ENCODE measurements at places on chromosomes 3 and 15. TPM values are rescaled to one million over a fixed set of nuclear protein-coding genes. Genes with fewer than 3 reads are reported as not detected.
A peak's percentile ranks its signal among the peaks of the same experiment; 100 is the strongest.

PRR20G gene
- total RNA-seq = not detected

TMEM42 gene
- total RNA-seq = 17.7 TPM

GP9 gene
- not detected for total RNA-seq

KBTBD12 gene
- 1.4 TPM for total RNA-seq

VGLL3 gene
- total RNA-seq = 4.2 TPM

DNA sequence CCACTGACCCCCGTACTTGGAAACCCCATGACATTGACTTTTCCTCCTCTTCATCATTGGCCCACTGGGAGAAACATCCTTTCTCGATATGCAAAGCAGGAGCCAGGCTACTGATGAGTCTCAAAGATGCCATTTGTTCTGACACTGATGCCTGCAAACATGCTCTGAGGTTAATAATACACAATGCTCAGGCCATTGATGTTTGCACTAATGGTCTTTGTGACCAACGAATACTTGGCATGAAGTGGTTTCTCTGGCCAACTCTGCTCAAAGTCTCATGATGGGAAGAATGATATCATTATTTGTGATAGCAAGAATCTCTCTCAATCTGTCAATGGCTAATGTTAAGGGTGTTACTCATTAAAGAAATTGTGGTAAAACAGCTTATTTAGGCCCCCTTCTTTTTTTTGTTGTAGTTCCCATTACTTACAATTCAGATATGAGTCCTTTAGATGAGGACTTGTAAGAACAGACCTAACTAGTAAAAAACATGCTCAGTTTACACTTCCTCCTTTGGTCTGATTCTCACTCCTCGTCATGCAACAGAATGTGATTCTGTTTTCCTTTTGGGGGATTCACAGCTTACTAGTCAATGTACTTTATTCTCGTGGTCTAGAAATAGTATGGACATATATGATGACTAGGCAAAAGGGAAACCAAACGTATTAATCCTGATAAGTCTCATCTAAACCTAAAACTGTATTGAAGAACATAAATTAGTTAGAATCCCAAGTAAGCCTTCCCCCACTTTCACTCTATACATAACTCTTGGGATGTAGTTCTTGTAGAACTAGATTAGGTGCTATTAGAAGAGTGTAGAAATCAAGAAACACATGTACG lies 488.8 kb upstream of the DPPA4 start:
- H3K36me3 ChIP-seq = no peaks in the 10 kb centered on the region
- H3K27me3 ChIP-seq = no peaks in the 10 kb centered on the region
- H3K27ac ChIP-seq = no peak overlapping the region
- no peaks in the 10 kb centered on the region for H3K4me1 ChIP-seq

DNA sequence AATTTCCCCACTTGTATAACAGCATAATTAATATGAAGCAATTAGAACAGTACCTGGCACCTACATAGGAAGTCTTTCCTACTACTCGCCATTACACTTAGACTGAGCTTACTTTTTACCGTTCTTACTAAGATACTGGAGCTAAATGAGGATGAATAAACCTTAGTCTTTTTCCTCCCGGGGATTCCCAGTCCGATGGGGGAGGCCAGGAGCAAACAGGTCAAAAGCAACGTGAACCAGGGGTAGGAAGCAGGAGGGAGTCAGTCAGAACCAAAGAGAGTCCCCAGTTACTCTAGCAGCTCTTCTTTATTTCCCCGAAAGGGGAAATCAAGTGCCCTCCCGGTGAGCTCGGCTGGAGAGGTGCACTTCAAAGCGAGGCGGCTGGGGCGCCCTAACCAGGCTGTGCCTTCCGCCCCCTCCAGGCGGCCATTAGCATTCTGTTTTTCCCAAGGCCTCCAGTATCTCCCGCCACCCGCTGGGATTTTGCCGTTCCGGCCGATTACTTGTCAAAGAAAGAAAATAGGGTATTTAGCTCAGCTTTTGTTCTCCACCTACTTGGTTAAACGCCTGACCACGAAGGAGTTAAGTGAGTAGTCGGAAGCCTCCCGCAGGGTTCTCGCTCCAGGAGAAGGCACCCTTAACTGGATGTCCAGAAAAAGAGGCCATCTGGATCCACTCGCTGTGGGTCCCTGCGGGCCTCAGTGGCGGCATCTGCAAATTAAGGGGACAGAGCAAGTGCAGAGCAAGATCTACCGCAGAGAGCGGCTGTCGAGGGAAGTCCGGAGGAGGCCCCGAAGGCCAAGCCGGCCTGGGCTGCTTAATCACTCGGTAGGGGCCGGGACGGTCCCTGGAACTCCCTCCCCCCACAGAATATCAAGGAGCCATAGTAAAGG lies 6.3 kb upstream of the EOMES start:
- no peaks in the 10 kb centered on the region for H3K36me3 ChIP-seq
- no peak for DNase-seq
- H3K27ac ChIP-seq = no peak overlapping the region
- no peaks in the 10 kb centered on the region for H3K4me1 ChIP-seq
- H3K27me3 ChIP-seq = peaks cover 86% of the 10 kb centered on the region
- peak overlapping the region; percentile 17 for H3K4me3 ChIP-seq

DNA sequence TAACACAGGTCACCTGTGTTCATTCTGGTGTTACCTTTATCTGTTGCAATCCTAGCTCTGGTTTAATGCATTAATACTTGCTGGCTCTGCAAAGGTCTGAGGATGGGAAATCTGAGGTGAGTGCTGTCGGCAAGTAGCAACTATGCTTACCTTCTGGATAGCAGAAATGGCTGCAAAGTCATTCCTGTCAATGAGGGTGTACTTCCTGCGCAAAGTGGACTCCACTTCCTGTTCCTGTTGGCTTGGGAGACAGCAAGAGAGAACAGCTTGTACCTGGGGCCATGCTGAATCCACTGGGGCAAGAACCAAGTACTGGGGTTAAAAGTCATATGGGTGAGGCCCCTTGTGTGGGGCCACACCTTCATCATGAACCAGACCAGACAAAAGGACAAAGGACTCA lies 37.3 kb downstream of the KIF9 start:
- DNase-seq = no peak
- H3K4me1 ChIP-seq = peaks cover 8% of the 10 kb centered on the region
- no peak overlapping the region for H3K27ac ChIP-seq

DNA sequence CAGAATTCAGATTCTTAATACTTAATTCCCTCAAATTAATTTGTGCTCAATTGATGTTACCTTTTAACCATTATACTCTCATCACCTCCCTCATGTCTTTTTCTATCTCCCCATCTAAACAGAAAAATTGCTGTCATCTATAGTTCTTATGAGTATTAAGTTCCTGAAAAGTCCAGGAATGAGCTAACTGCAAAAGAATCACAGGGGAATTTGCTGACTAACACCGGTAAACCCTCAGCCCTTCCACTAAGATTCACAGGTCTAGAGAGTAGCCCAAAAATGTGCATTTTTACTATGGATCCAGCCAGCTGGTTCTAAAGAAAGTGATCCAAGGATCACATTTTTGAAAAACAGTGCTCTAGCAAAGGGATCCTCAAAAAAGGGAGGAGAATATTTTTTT lies 67.0 kb downstream of the SETD2 start:
- H3K4me3 ChIP-seq = no peak overlapping the region
- peaks cover 1% of the 10 kb centered on the region for H3K4me1 ChIP-seq
- peaks cover 2% of the 10 kb centered on the region for H3K36me3 ChIP-seq
- H3K27me3 ChIP-seq = no peaks in the 10 kb centered on the region
- no peak overlapping the region for H3K27ac ChIP-seq
- no peak for DNase-seq

GRCh38 chr3:121529308-121529707 lies 16.5 kb downstream of the POLQ start:
- DNase-seq = no peak
- H3K27ac ChIP-seq = no peak overlapping the region
- no peaks in the 10 kb centered on the region for H3K27me3 ChIP-seq
- no peaks in the 10 kb centered on the region for H3K36me3 ChIP-seq
- no peaks in the 10 kb centered on the region for H3K4me1 ChIP-seq

DNA sequence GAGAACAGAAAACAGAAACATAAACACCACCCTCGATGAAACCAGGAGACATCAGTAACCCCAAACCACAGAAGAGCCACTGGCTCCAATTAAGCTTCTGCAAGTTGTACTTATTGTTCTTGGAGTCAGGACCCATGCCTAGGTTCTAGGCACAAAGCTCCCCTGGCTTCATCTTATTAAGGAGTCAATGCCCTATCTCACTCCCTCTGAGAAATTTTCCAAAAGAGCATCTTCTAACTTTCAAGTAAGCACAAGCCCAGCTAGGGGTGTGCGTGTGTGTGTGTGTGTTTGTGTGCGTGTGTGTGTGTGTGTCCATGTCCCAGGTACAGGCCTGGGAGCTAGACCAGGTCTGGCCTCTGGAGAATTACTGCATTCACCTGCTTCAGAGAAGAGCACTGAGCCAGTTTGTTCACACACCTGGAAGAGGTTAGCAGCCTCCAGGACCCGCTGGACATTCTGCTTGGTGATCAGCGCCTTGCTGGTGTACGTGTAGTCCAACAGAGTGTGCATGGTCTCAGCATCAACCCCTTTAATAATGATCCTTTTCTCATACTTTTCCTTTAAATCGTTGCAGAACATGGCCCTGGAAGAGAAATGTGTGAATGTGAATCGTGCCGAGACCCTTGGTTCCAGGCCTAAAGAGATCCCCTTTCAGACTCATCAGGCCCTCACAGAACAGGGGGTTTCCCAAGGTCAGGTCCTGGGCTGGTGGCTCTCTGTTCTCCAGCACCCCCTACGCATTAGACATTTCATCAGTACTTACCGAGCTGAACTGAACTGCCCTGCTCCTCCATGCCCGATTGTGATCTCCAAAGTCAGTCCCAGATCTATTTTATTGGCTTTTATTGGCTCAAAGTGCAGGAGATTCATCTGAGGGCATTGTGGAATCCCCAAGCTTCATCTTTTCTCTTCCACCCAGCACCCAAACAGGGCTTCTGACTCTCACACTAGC lies 27.8 kb downstream of the KLHL6 start:
- H3K4me3 ChIP-seq = no peak overlapping the region
- DNase-seq = no peak
- H3K27ac ChIP-seq = no peak overlapping the region
- no peaks in the 10 kb centered on the region for H3K27me3 ChIP-seq
- H3K4me1 ChIP-seq = no peaks in the 10 kb centered on the region

DNA sequence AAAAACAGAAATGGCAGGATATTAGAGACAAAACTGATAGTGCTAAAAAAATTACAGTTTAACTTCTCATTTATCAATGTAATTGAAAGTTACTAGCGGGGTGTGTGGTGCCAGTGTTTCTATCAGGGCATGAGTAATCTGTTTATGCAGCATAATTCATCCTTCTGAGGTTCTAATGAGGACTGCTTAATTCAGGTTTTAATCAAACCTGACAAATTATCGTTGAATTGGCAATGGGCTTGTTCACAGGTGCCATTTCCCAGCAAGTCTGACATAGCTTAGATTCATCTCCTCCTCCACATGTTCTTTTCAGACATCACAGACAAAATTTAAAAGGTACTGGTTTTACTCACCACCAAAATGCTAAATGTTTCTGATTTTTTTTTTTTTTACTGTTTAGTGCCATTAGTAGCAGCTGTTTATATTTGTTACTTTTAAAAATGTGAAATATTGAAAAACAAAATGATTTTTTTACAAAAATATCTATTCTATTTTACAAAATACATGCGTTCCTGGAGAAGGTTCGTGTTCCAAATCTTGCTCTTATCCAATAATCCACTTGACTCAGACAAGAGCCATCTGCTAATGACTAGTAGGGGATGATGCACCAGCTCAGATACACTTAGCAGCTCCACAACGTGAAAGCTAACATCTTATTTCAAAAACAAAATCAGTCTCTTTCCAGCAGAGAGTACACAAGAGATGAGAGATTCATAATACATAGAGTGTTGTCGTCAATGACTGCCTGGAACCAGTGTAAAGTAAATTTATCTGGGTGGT lies 447.7 kb upstream of the DPPA4 start:
- no peak for DNase-seq
- no peak overlapping the region for H3K27ac ChIP-seq
- no peaks in the 10 kb centered on the region for H3K4me1 ChIP-seq
- H3K4me3 ChIP-seq = no peak overlapping the region

- H3K4me3 ChIP-seq = no peak overlapping the region
- no peaks in the 10 kb centered on the region for H3K4me1 ChIP-seq
- DNase-seq = no peak
- no peak overlapping the region for H3K27ac ChIP-seq
- no peaks in the 10 kb centered on the region for H3K27me3 ChIP-seq
- H3K36me3 ChIP-seq = peaks cover 5% of the 10 kb centered on the region
Measured at GRCh38 chr15:41254560-41254959, 23.5 kb downstream of the CHP1 start.

DNA sequence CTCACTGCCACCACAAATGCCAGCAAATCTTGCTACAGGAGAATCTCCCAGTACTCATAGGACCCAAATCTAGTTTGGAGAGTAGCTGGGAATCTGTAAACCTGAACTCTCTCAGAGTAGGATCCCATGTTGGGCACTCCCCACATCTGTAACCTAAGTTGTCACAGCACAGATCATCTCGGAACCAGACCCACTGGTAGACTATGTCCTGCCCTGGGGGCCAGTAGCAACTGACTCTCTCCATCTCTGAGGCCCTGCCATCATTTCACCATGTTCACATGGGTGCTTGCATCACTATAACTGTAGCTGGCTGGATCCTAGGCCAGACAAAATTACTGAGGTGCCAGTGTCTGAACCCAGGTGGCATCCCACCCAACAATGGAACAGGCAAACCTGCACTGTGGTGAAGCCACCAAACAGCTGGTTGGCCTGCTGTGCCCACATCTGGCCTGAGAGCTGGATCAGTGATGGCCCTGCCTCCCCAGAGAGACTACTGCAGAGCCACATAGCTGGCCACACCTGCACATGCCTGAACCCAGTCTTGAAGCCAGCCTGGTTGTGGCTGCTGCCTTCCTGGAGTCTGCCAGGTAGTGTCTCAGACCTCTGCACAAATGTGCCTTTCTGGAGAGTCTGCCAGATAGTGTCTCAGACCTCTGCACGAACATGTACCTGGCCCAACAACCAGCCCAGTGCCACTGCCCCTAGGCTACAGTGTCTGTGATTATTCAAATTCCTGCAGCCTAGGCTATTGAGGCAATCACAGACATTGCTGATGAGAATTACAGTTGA lies 82.0 kb downstream of the ISL2 start:
- no peaks in the 10 kb centered on the region for H3K36me3 ChIP-seq
- DNase-seq = no peak
- no peaks in the 10 kb centered on the region for H3K27me3 ChIP-seq
- no peak overlapping the region for H3K4me3 ChIP-seq
- no peak overlapping the region for H3K27ac ChIP-seq

DNA sequence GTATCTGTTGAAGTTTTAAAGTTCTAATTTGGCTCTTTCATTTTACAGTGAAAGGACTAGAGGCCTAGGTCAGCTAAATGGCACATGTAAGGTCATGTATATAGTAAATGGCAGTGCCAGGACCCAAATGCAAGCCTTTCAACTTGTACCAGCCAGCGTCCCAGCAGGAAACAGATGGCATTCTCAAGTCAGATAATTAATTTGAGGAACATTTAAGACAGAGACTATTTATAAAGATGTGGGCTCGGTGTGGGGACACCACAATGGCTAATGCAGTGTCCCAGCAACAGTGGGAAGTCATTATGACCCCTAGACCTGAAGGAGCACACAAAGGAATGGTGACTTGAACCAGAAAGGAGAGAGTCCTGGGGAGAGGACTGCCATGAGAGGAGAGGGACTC lies 6.1 kb downstream of the MINDY4B start:
- no peak overlapping the region for H3K27ac ChIP-seq
- H3K4me3 ChIP-seq = no peak overlapping the region
- no peaks in the 10 kb centered on the region for H3K27me3 ChIP-seq
- no peaks in the 10 kb centered on the region for H3K4me1 ChIP-seq

Measured in kidney (tissue), 22 donors.